ENCODE measurements at places on chromosomes 2 and 18.

GRCh38 chr2:138919120-138919747 is 139.0 kb upstream of the NXPH2 start:
- no peak for DNase-seq

DNA sequence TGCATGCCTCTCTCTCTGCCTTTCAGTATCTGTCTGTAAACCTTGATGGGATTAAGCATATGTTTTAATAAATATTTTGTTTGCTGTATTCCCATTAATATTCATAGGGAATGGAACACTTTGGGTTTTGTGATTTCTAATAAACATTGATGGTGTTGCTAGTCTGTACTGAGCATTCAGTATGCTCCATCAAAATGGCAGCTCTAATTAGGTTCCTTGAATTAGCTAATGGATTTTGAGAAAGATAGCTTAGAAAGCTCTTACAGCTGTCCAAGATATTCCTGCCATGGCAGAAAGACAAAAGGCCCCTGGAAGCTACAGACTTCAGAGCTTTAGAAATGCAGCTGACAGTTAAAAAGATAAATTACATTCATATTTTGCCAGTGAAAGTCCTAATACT is 199.2 kb upstream of the NRP2 start:
- DNase-seq = no peak

- no peak for DNase-seq
Observed at GRCh38 chr2:180553094-180553715, 427.2 kb upstream of the UBE2E3 start.

DNA sequence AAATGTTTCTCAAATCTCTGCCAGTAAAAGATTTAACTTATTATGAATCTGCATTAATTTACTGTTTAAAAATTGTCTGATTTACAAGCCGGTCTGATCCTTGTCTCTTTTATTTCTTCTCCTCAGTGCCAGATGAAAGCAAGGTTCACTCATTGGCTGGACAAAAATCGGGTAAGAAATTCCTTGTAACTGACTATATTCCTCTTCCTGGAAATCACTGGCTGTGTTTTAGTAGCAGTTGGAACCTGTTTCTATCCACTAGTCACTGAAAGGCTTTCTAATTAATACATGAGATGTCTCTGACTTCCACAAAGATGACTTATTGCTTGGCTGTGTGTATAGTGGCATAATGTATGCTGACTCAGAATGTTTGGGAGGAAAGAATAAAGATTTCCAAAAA is 436.6 kb upstream of the NRP2 start:
- DNase-seq = no peak

- DNase-seq = no peak
Observed at GRCh38 chr2:170817093-170818035, 677 bp downstream of the GAD1 start.

GRCh38 chr2:69584127-69584889 is 59.2 kb downstream of the AAK1 start:
- no peak for DNase-seq

DNA sequence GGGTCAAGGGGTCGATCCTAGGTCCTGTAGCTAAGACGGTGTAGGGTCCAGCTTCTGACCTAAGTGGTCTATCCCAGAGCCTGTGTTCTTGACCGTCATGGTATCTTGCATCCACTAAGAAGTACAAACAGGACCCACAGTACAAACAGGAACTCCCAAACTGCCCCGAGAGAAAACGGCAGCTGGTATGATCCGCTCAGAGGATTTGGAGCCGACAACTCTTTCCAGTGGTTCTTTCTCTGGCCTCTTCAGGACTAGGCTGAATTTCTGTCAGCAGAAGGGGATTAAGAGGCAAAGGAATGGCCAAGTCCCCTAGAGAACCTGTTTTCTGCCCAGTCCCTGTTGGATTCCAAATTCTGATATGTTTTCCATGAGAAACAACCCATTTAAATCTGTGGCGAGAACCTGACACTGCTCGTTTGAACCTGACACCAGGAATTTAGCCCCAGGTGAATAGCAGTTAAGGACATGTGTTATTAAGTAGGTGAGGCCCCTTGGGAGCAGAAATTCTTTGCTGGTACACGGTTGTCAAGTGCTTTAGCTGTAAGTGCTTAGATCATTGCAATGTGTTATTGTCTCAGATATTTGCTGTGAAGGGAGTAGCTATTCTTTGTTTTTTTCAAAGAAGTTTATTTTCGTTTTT is 50.5 kb upstream of the TXNDC2 start:
- no peak for DNase-seq

- no peak for DNase-seq
Observed at GRCh38 chr2:162111958-162112850, 38.2 kb upstream of the DPP4 start.

DNA sequence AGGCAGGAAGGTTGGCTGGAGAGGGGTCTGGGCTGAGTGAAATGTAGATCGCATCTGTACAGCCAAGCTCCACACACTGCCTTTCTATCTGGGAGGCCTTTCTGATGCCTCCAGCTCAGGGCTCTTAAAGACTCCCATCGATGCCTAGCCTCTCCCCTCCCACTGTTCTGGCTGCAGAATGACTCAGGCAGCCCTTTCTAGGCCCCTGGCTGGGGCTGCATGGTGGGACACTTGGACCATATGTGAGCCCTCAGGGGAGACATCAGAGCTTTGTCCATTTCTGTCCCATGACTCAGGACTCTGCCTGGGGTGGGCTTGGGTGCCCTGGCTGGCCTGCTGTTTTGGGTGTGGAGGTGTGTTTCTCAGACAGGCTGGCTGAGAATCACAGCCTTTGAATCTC is 101.3 kb downstream of the CELF4 start:
- no peak for DNase-seq

DNA sequence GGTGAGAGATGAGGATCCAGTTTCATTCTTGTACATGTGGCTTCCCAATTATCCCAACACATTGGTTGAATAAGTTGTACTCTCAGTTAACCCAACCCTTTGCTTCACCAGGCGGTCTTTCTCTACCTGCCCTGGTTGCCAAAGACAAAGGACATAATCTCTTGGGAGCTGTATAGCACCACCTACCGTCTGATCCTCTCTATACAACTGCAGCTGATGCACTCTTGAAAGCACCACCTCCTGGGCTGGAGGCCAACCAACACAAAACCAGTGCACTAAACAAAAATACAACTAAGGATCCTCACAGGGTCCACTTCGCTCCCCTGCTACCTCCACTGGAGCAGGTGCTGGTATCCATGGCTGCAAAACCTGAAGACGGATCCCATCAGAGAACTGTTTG is 473.6 kb upstream of the NRXN1 start:
- DNase-seq = no peak

DNA sequence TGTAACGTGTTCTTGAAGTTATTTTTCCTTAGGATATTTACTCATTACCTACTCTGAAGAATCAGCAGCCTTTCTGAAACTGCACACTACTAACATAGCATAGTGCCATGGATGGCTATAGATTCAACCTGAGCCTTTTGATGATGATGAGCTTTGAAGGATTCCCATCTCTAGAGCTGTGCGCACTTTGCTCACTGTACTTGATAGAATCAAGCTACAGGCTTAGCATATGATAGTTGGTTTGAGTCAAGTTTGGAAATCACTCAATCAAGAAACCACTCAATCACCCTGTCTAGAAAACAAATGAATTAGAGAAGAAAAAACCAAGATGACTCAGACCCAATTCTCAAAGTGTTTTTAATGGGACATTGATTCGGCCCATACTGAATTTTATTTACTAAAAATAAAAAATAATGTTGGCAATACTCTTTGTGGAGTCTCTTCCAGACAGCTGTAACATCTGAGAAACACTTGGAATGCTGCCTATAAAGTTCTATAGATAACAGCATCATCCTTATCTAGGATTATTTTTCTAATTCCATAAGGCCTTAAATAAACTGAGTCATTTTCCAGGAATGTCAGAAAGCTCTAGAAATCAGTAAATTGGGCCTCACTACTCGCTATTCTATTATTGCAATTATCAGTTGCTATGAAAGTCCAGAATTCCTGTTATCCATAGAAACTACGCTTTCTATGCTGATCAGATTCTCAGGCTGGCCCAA is 259.0 kb upstream of the ERBB4 start:
- no peak for DNase-seq

- no peak for DNase-seq
Observed at GRCh38 chr18:78571831-78572347, 407.7 kb upstream of the SALL3 start.

GRCh38 chr2:209323738-209324137 is 100.1 kb upstream of the MAP2 start:
- DNase-seq = no peak

- DNase-seq = no peak
Observed at GRCh38 chr2:17460371-17461086, 57.7 kb downstream of the RAD51AP2 start.

- DNase-seq = no peak
Observed at GRCh38 chr2:236872981-236873380, 212.7 kb upstream of the COPS8 start.

GRCh38 chr2:209381091-209381490 is 42.8 kb upstream of the MAP2 start:
- DNase-seq = no peak

GRCh38 chr2:239328351-239329191 is 72.2 kb downstream of the HDAC4 start:
- no peak for DNase-seq

DNA sequence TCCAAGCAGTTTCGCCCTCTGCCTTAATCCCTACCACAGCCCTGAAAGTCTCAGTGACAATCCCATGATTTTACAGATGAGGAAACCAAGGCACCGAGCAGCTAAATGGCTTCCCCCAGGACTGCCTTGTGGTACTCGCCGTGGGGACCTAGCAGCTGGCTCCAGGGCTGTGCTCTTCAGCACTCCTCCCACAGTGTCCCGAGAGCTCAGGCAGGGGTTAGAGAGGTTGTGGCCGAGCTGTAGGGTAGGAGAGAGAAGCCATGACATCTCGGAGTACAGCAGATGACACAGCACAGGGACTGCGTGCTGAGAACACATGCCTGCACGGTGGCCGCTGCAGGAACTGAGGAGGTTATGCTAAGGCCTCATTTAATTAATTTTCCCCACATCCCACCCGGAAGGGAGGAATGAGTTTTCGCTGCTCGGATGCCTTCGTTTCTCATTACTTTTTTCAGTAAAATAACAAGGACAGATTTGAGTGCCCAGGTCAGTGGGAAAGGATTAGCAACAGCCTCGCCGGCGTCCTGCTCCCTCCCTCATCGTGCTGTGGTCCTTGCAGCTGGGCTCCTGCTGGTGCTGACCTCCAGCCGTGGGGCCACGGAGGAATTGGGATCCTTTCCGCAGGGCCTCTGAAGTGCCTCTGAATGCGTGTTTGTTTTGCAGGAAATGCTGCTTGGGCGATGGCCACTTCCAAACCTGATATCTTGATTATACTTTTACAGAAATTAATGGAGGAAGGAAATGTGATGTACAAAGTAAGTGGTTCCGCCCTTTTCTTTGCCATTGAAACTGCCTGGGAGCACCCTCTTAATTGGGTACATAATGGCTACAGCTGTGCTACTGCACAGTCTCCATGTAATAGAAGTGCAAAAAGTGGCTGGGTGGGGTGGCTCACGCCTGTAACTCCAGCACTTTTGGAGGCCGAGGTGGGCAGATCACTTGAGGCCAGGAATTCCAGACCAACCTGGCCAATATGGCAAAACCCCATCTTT is 61.2 kb downstream of the WDSUB1 start:
- DNase-seq = no peak

DNA sequence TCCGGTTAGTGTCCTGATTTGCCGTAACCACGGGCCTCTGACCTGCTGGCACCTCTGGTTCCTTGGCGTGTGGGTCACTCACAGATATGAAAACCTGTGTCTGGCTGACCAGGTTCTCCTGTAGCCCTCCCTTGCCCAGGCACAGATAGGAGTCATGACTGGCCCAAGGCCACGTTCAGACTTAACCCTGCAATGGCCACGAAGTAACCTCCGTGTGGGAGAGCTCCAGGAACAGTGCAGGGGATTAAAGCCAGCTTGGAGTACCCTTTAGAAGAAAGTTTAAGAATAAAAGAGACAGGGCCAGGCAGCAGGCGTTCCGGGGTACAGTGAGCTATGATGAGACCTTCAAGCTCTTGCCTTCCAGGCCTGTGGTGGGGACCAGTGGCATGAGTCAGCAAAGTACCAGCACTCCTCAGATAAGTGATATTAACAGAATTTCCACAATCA is 25.5 kb downstream of the CENPO start:
- no peak for DNase-seq

- DNase-seq = no peak
Observed at GRCh38 chr2:168237741-168238140, 9.7 kb downstream of the STK39 start.

DNA sequence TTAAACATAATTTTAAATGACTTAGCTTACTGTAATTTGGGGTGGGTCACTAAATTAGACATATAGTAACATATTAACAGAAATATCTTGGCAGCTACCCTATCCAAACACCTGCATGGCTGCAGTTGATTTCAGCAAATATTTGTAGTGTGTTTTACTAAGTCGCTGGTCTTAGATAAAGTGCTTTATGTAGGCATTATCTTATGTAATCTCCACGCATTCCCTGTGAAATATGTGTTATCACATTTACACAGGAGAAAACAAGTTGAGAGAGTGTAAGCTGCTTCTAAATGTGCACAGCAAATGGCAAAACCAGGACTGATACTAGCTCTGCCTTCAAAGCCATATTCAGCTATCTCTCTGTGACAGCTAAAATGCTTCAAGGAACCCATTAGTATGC is 72.0 kb downstream of the NYAP2 start:
- DNase-seq = no peak

DNA sequence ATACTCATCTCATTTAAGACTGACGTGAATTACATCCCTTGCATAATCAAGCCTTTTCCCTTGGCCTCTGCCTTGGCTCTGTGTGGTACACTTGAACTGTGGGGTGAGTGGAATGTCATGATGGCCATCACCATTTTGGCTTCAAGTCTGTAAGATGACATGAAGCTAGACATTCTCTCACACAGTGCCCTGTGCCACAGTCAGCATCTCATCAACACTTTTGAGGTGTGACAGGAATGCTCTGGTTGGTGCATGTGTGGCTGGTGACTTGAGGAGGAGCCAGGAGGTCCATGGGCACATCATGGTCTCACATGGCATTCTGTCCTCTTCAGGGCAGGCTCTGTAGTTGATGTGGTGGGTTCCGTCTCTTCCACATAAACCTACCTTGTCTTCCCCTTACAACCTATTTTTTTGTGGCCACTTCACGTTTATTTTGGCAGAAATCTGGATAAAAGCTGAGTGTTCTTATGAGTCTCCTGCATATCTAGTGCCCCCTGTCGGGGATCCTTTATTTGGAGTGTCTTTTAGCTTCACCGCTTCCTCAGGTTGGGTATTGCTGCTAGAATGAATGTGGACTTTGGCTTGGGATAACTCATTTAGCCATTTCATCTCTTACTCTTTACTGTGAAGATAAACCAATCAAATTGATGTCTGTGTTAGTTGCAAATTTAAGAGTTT is 28.1 kb downstream of the MAP4K4 start:
- no peak for DNase-seq

- DNase-seq = no peak
Observed at GRCh38 chr2:7456762-7457161, 539.5 kb downstream of the RNF144A start.

Measured in SK-N-MC (cell line).